ENCODE measurements at places on chromosomes 5 and 9. TPM values are rescaled to one million over a fixed set of nuclear protein-coding genes. Genes with fewer than 3 reads are reported as not detected.

TMEM171 gene
- total RNA-seq = not detected

PALM2AKAP2 gene
- 81.3 TPM for total RNA-seq

FOXI1 gene
- total RNA-seq = not detected

DNA sequence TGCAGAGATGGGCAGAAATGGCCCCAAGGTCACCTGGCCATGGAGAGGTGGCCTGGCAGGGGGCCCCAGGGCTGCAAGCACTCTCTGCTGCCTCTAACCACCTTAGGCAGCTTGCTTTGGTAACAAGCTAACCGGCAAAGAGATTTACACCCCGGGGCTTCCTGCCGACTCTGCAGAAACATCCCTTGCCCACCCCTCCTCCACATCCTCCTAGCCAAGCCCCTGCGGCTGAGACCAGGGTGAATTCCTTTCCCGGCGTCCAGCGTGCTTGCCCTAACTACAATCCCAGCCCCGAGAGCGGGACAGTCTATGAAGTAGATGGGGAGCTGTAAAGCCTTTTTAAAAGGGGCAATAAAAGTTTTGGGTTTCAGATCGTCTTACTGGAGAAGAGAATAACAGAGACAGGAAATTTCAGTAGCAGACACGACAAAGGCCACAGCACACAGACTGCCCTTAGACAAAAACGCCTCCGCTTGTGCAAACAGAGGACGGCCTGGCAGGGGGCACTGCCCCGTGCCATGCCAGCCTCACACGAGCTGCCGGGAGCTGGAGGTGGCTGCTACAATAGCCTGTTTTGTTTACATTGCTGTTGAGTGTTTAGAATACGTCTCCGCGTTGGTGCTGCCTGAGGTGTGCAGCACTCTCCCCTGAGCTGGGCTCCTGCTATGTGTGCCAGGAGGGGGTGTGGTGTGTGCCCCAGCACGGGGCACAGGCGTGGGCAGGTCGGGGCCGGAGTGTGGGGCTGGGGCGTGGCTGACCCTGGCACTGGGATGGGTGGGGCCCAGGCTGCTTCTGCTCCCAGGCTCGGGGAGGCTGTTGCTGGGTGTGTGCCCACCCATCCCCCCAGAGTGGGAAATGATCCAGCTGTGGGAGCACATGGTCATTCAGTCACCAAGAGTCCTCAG, 15.3 kb downstream of the MYMK start:
- no peak for DNase-seq

- peak; percentile 71 for DNase-seq
Measured at GRCh38 chr5:177447611-177448243, 1.1 kb downstream of the PRR7 start.

DNA sequence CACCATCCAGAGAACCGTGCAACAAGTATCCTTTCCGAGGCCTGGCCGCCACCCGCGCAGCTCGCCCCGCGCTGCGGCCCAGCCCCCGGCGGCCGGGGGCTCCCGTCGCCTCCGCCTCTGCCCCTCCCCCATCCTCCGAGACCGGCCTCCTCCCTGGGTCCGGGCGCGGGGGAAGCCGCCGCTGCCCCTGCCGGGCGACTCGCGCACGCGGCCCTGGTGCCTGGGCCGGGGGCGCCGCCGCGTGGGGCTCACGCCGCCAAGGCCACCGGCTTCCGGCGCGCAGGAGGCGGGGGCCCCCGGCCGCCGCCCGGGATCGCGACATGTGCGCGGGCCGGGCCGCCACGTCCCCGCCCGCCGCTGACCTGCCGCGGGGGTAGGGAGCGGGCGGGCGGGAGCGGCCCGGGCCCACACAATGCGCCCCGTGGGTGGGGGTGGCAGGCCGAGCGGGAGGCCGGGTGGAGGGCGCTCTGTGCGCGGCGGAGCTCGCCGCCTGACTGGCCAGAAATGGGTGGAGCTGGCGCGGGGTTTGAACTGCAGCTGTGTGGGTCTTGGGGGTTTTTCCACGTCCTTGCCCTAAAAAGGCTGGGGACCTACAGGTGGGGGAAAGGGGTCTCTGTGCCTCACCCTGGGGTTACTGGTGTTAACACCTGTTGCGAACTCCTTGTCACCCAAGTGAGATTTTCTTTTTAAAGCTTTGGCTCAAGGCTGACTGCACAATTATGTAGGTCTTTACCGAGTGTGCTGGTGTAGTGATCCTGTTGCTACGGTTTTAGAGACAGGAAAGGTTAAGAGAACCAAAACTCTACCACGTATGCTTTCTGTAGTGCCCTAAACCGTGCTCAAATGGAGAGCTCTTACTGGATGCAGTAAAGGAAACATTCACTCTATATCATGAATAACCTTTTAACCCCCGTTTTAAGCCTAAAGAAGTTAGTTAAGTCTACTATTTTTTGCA, 32.3 kb downstream of the TNPO1 start:
- DNase-seq = peak; percentile 73

DNA sequence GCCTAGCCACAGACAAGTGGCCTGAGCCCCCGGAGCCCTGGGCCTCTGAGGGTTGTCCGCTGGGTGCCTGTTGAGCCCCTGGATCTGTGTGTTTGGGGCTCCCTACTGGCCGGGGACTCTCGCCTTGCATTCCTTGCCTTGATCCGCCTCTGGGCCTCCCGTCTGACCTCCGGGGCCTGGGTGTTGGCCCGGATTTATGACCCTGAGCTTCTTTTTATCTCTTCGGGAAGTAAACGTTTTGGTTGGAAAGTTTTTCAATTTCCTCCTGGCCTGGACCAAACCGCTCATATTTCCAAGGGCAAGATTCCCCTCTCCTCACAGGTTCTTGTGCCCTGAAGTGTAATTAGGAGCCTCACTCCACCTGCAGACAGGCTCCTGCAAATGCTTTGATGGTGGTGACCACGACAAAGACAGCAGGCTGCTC, 69.3 kb upstream of the EGFLAM start:
- DNase-seq = no peak

DNA sequence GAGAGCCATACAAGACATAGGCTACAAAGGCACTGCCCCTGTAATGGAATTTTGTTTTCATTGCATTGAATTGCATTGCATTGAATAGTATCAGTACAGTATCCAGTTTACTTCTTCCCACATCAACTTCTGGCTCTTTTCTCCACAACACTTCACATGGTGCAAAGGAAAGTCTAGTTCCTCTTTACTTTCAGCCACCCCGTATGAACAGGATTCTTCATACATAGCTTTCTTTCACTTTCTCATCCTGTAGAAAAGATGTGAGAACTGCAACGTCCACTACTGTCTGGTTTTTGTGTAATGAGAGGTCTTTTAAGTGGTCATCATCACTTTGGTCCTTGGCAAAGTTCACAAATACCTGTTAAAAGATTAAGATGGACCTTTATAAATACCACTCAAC, 20.2 kb downstream of the NIPSNAP3B start:
- DNase-seq = no peak

DNA sequence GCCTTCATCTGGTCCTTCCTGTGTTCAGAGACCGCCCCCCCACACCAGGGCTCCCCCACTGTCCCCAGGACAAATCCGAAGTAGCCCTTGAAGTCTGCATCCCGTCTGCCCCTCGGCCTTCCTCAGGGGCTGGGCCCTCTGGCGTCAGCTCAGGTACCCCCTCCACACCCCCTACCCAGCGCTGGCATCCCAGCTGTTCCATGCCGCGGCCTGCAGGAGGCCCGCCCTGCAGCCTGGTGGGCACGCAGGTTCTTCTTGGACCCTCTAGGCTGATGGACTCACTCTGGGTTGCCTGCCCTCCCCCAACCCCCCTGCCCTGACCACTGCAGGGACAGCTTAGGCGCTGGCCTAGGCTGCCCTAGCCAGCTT, 6.6 kb downstream of the SLC2A6 start:
- no peak for DNase-seq

DNA sequence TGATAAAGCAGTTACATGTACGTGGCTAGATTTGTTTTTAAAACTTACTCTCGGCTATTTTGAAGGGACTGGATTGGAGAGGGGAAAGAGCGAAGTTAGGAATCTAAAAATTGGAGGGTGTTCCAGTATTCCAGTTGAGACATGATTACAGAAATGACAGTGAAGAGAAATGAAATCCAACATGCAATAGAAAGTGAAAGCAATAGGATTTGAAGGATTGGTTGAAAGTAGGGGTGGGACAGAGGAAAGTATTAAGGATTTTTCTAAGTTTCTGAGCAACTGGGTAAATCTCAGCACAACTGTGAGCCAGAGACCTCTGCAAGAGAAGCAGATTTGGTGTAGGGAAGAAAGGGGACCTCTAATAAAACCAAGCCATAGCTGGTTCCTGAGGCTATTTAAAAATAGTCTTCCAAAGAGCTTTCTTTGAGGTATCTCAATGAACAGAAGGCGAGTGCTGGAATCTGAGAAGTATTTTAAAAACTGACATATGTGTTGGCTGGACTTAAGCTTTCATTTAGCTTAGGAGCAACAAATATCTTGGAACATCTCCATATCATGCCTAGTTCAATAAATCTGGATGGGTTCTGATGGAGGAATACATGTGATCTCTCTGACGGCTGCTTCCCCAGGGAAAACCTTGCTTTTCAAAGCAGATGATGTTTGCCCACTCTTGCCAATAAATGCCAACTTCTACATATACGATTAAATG, 110.4 kb upstream of the IFNK start:
- no peak for DNase-seq

MED10 gene
- 22.4 TPM for total RNA-seq

DNA sequence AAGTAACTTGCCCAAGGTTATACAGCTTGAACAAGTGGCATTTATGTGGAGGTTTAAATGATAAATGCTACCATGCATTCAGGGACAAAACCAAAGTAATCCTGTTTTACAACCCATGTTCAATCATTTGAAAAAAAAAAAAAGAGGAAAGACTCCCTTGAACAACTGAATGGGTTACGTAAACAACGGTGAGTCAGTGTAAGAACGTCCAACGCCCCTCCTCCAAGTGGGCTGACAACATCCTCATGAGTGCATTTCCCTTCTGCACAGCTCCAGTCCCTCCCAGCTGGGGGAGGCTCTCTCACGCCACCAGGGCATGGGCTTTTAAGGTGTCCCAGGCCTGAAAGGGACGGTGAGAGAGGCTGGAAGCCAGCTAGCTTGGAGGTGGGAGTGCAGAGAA, 90.0 kb downstream of the PRRT1B start:
- DNase-seq = peak; percentile 90

DNA sequence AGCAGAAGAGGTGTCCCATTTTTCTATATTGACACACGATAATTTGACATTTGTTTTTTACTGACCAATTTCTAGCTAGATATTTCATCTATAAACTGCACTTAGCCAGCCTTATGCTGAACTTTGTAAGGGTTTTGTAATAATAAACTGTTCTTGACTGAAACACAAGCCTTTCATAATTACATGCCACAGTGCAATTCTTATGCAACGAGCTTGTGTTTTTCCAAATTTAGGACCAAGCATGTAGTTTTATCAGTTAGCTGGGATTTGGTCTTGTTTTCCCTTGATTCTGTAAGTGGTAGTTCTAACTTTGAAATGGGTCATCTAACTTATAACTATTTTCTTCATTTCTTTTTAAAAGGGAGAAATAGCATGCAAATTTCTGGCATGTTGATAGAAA, 1.3 kb upstream of the LURAP1L start:
- no peak for DNase-seq

- DNase-seq = no peak
Measured at GRCh38 chr5:35214051-35214450, 16.2 kb downstream of the PRLR start.

All from heart left ventricle (tissue), 16 donors.